Progenitor cell of endocrine pancreas (in vitro differentiated cells): ENCODE measurements at places on chromosomes 13 and 19. TPM values are rescaled to one million over a fixed set of nuclear protein-coding genes. Genes with fewer than 3 reads are reported as not detected.
A peak's percentile ranks its signal among the peaks of the same experiment; 100 is the strongest.

The FGF9 gene
- total RNA-seq = 15.9 and 16.2 TPM in 2 replicates

The GJB2 gene
- total RNA-seq = 1.1 and 2.4 TPM in 2 replicates

The SBNO2 gene
- 40.9 and 43.2 TPM in 2 replicates for total RNA-seq

The CD79A gene
- 0.36 and 0.78 TPM in 2 replicates for total RNA-seq

The PRR19 gene
- total RNA-seq = 3.2 and 3.4 TPM in 2 replicates

The PLK5 gene
- total RNA-seq = 0.26 and 0.38 TPM in 2 replicates

DNA sequence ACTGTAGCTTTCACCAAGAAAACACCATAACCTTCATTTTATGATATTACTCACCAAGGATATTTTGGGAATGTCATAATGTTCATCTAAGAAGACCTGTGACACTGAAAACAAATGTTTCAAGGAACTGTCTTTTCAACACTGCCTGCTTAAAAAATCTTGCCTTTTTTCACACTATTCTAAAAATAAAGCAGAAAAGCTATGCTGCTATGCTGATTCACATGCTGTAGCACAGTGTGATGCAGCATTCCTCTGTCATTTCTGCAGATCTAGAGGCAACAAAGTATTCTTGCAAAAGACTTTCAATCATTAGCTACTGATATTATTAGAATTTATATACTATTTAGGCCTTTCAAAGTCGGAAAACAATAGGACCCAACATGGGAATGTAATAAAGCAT lies 525.7 kb downstream of the UQCRFS1 start:
- no peak for DNase-seq

DNA sequence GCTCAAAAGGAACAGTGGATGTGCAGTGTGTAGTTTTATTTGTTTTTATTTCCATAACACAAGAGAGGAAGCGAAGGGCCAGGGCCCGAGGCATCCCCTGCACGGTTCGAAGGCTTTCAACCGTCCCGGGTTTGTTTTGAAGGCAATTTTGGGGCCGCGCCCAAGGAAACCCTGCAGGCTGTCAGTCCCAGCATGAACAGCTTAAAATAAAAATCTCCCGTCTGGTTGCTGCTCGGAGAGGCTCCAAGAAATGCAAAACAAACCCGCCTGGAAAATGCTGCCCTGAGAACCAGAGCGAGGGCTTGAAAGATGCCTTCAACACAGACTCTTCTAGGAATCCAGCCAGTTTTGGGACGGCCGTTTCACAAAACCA lies 16.0 kb downstream of the LSM4 start:
- DNase-seq = no peak

DNA sequence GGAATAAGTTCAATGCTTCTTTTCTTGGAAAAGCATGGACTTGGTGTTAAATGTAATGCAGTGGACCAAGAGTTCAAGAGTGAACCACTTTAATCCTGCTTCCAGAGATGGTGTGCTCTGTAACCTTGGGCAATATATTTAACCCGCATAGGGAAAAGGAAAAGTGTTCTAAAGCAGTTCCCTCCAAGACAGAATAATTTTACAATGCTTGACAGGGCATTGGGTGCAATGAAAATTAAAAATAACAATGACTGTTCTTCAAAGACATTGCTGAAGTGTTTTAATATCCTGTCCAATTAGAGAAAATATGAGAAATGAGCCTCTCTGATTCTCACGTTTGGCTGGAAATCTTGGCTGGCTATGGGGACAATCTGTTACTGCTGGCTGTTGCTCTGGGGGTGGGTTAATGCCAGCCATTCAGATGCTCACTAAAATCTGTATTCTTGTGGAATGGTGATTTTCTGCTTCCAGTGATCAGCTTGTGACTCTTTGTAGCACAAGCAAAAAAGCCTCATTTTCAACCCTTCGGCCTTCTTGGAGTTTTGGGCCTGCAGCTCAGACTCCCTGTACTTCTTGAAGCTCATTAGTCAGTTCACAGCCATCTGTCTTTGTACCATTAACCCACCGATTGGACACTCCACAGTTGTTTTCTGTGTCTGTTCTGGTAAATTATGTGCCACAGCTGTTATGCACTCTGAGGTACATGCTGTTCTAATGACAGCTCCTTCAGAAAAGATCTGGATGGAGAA lies 310.6 kb downstream of the LMO7 start:
- DNase-seq = no peak

- DNase-seq = no peak
Measured at GRCh38 chr13:95386370-95386769, 85.1 kb upstream of the ABCC4 start.

DNA sequence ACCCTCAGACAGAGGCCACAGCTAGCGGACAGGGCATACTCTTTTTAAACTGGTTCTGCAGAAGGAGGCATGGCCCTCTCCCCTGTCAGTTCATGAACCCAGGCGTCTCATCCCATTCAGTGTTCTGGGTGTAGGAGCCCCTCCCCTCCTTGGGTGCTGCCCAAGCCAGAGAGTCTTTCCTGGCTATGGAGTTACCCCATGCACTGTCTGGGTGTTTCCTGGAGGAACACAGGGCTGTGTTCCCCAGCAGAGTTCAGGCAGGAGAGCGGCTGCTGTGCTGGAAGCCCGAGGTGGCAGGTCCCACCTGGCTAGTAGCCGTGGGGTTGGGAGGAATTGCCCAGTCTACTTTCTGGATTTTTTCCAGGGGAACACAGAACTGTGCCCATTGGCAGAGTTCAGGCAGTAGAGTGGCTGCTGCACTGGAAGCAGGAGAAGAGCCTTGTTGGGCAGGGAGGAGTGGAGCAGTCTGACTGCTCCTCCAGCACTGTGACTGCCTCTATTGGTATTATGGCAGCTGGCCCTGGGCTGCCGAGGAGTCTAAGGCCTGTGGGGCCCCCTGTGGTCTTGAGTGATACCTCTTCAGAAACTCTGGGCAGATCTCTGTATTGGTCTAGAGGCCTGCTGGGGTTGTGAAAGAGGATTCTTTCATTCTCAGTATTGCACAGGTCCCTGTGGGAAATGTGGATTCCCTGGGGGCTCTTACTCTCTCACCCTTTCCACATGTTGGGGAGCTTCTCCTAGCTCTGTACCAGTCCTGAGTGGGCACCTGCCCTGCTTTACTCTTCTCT lies 168.3 kb downstream of the PCDH20 start:
- no peak for DNase-seq

- DNase-seq = no peak
Measured at GRCh38 chr19:19451429-19452242, 46.2 kb downstream of the GATAD2A start.

- no peak for DNase-seq
Measured at GRCh38 chr19:15181394-15181793, 19.4 kb downstream of the NOTCH3 start.

DNA sequence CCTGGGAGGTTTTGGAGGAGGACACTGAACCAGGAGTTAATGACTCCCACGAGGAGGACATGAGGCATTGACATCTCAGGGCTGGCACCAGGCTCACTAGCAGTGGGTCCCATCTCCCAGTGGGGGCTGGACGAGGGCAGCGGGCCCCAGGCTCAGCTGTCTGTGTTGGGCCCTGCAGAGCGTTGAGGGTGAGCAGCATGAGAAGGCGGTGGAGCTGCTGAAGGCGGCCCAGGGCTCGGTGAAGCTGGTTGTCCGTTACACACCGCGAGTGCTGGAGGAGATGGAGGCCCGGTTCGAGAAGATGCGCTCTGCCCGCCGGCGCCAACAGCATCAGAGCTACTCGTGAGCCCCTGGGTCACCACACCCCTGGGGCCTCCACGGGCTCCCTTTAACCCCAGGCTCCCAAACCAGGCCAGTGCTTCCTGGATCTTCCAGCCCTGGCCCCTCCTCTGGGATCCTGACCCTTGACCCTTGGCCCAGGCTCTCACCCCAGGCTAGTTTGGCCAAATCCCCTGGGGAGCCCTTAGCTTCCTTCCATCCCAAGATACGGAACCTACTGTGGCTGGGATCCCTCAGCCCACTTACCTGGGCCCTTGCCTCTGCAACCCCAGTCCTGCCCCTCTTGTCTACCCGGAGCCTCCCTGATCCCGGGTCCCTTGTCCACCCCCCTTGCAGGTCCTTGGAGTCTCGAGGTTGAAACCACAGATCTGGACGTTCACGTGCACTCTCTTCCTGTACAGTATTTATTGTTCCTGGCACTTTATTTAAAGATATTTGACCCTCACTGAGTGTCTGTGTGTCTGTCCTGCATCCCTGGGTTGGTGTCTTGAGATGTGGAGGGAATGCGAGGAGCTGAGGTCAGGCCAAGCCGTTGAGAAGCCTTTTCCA lies 1.0 kb downstream of the C19orf73 start:
- DNase-seq = no peak

- peak; percentile 28 for DNase-seq
Measured at GRCh38 chr19:43798546-43799409, 3.5 kb downstream of the LYPD5 start.

DNA sequence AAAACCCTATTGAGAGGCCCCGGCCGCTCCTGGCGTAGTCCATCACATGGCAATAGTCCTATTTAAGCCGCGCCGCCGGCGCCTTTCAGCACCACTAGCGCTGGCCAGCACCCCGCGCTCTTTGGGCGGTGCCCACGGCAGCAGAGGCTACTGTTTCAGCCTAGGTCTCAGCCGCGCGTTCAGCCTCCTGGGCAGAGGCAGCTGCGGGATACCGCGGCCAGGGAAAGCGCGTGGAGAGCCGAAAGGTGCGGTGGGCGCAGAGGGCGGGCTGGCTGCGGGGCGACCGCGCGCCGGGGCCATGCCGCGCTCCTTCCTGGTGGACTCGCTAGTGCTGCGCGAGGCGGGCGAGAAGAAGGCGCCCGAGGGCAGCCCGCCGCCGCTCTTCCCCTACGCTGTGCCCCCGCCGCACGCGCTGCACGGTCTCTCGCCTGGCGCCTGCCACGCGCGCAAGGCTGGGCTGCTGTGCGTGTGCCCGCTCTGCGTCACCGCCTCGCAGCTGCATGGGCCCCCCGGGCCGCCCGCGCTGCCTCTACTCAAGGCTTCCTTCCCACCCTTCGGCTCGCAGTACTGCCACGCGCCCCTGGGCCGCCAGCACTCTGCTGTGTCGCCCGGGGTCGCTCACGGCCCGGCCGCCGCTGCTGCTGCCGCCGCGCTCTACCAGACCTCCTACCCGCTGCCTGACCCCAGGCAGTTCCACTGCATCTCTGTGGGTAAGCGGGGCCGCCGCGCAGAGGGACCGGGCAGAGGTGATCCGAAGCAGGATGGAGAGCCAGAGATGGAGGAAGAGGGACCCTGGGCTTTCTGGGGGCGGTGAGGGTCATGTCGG lies at the start of gene GSX1:
GSX1 (plus strand) TSS at position 91 of the 826 bp plus-strand sequence; CDS start at position 299, 208 bp downstream.
- DNase-seq = peak; percentile 85
